Activated T-helper 1 cell treated with anti-CD3 and anti-CD28 coated beads, Interleukin-12 subunit alpha, Interleukin-12 subunit beta, Interleukin-2, Interleukin-4 antibody, amounts not matched to agents 30 ng/mL and 10 ng/mL and 1 ng/mL, durations not matched to agents 14 hours and 24 hours and 36 hours (primary cell): ENCODE measurements at places on chromosomes 4 and X. TPM values are rescaled to one million over a fixed set of nuclear protein-coding genes. Genes with fewer than 3 reads are reported as not detected.

The CT55 gene
- not detected in 2 replicates for total RNA-seq

The ERVMER34-1 gene
- total RNA-seq: 0.05 TPM in 1 of 2 replicates, not detected in the other

The FGF13 gene
- not detected in 2 replicates for total RNA-seq

The DCAF8L2 gene
- total RNA-seq: not detected in 2 replicates

The NPY5R gene
- not detected in 2 replicates for total RNA-seq

The HNRNPH2 gene
- total RNA-seq: 20.6 and 21.3 TPM in 2 replicates

The GAGE12H gene
- not detected in 2 replicates for total RNA-seq

The DMD gene
- 12.8 TPM in 2 replicates for total RNA-seq

The TMEM154 gene
- 13.0 and 13.3 TPM in 2 replicates for total RNA-seq

The C4orf46 gene
- total RNA-seq: 15.4 and 16.2 TPM in 2 replicates

The BMP2K gene
- 21.9 and 23.5 TPM in 2 replicates for total RNA-seq

The CYBB gene
- not detected in 2 replicates for total RNA-seq

The PNMA3 gene
- total RNA-seq: 0.67 and 0.88 TPM in 2 replicates

The CT45A3 gene
- total RNA-seq: not detected in 2 replicates

The DUX4 gene
- not detected in 2 replicates for total RNA-seq

The CT45A1 gene
- total RNA-seq: not detected in 2 replicates

The VEGFD gene
- not detected in 2 replicates for total RNA-seq

The IL3RA gene
- 4.2 and 5.3 TPM in 2 replicates for total RNA-seq

The SULT1E1 gene
- total RNA-seq: not detected in 2 replicates

The TLR8 gene
- not detected in 2 replicates for total RNA-seq

The DDX3X gene
- 312 and 337 TPM in 2 replicates for total RNA-seq

The PPEF2 gene
- not detected in 2 replicates for total RNA-seq

The PROM1 gene
- not detected in 2 replicates for total RNA-seq

The KIF4A gene
- total RNA-seq: 18.7 and 19.4 TPM in 2 replicates

The AR gene
- total RNA-seq: not detected in 2 replicates

The MAMLD1 gene
- 15.0 and 19.2 TPM in 2 replicates for total RNA-seq

The SOWAHD gene
- total RNA-seq: 0.21 and 0.34 TPM in 2 replicates

The DCLK2 gene
- total RNA-seq: 0.08 TPM in 1 of 2 replicates, not detected in the other

The HMX1 gene
- not detected in 2 replicates for total RNA-seq

The SLIT2 gene
- 0.07 and 0.13 TPM in 2 replicates for total RNA-seq

The ZNF157 gene
- 0.34 and 0.49 TPM in 2 replicates for total RNA-seq

The CD38 gene
- total RNA-seq: 148 and 152 TPM in 2 replicates

The ALB gene
- not detected in 2 replicates for total RNA-seq

The FMR1NB gene
- total RNA-seq: not detected in 2 replicates
